ENCODE measurements at places on chromosomes 16 and 17.

GRCh38 chr16:74936902-74937560 lies 47.9 kb downstream of the WDR59 start:
- peak; percentile 49 for DNase-seq

DNA sequence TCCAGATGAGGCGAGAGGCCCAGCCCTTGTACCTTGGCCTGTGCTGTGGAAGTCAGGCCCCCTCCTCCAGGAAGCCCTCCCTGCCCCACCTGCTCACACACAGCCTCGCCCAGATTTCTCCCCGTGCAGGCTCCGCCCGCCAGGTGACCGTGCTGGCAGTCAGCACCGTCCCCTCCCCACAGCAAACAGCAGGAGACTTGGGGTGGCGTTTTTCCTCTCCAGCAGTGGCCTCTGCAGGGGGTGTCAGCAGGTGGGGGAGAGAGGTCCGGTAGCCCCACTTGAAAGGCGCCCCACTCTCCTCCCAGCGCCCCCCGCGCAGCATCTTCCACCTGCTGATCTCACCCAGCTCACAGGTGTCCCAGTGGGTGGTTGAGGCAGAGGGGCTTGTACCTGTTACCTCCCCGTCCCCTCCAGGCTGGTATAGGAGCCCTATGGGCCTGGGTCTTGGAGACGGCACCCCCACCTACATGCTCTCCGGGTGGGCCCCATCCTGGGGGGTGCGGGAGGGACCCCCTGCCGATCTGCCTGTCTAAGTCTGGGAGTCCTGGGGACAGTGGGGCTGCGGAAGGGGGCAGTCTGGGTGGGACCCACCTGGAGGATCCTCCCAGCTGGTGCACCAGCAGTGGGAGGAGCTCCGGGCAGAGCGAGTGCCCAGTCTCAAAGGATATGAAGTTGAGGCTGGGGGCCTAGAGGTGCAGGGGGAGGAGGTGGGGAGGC lies 4.2 kb upstream of the C1QTNF8 start:
- no peak for DNase-seq

GRCh38 chr16:23868136-23868535 lies 32.4 kb downstream of the PRKCB start:
- DNase-seq = no peak

DNA sequence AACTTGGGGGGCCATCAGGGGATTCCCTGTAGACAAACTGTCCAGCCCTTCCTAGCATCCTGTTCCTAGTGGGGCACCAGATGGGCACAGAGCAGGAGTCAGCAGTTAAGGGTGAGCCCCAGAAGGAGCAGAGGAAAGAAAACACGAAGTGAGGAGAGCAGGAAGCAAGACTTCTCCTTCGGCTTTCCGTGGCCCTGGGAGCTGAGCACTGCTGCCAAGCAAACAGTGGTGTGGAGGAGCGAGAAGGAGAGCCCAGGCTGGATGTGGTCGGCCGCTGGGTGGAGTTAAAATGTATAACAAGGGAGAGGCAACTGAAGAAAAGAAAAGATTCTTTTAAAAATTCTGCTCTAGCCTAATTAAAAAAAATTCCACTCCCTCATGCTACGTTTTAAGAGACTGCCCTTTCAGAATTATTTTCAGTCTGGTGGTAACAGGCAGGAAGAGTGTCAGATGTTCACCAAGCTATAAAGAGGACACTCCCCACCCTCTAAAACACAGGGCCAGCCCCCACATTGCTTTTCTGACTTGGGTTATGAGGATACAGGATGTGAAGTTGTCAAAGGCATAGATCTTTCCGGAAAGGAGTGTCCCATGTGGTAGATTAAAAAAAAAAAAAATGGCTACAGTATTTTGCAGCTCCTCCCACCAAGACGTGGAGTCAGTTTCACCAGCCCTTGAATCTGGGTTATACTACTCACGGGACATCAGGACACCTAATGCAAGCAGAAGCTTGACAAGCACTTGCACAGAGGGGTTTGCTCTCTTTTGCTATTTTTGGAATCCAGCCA lies 74.9 kb upstream of the ZFHX3 start:
- peak; percentile 59 for DNase-seq

GRCh38 chr17:40623419-40624210 lies 24.0 kb downstream of the SMARCE1 start:
- DNase-seq = no peak

DNA sequence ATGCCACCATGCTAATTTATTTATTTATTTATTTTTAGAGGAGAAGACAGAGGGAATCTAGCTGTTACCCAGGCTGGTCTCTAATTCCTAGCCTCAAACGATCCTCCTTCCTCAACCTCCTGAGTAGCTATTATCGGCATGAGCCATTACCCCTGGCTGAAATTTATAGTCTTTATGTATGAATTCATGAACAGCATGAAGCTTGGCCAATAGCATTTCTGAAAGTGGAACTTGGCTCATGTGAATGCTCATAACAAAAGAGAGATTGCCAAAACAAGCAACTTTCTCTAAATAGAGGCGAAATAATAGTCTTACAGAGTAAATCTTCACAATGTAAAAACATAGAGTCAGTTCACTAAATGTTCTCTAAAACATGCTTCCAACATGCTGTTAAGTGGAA lies 30.1 kb upstream of the SMURF2 start:
- DNase-seq = no peak

DNA sequence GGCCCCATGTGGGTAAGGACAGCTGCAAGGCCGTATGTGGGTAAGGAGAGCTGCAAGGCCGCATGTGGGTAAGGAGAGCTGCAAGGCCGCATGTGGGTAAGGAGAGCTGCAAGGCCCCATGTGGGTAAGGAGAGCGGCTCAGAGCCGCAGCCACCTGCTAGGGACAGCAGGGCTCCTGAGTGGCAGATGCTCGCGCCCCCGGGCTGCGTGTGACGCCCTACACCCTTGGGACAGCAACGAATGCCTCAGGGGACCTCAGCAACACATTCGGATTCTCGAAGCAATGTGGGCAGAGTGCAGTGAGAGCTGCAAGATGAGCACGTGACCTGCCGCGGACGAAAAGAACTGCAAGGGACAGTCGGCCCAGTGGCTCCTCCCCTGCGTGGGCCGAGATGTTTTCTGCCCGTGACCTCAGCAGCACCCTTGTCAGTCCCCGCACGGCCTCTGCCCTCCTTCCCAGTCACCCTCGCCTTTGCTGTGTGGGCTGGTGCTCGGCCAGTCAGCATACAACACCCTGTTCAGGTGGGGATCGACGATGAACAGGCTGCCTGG lies 9.6 kb upstream of the SLC38A8 start:
- DNase-seq = no peak

- no peak for DNase-seq
Observed at GRCh38 chr16:78180349-78180748, 80.9 kb downstream of the WWOX start.

DNA sequence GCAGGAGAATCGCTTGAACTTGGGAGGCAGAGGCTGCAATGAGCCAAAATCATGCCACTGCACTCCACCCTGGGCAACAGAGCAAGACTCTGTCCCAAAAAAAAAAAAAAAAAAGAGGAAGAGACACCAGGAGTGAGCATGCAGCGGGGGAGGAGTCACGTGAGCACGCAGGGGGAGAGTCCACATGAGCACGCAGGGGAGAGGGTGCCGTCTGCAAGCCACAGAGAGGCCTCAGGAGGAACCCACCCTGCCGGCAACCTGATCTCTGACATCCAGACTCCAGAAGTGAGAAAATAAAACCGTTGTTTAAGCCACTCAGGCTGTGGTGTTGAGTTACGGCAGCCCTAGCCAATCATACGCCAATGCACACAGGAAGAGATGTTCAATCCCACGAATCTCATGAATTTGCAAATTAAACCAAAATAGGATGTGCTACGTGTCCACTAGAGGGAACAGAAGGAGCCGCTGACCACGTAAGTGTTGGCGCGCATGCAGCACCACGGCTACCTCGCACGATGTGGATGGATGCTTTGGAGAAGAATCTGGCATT lies 42.2 kb downstream of the CCDC57 start:
- DNase-seq = no peak

DNA sequence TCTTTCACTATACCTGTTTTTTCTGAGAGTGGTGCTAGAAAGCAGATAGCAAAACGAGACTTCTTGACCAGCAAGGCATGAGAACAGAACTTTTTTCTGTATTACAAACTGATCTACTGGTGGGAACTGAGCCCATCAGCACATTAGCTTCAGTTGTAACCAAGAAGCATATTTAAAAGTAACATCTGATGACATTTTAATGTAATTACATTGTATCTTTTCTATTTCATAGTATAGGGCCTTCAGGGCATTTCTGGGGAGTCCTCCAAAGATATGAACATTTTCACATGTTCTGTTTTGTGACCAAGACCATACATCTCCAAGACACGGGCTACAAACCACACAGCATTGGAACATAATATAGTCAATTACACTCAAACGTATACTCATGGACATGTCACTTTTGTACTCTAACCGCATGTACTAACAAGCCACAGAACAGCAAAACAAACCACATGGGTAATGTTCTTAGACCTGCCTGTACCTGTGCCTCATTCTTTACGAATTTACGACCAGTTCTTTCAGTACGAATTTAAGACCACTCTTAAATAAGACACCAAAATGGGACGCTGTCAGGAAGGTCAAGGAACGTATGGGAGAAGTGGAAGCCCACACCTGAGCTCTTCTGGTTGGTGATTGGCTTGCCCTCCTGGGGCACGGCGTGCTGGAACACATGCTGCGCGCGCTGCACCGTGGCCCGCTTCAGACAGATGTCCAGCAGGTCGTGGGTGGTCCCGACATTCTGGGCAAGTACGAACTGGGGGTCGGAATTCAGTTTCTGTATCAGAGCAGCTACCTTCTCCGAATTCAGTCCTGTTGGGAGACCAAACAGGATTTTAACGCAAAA lies 825 bp downstream of the BLMH start:
- peak; percentile 66 for DNase-seq

- DNase-seq = no peak
Observed at GRCh38 chr17:34437188-34437587, 74.2 kb upstream of the CCL1 start.

- DNase-seq = no peak
Observed at GRCh38 chr17:77649717-77650211, 308.7 kb upstream of the TNRC6C start.

- DNase-seq = no peak
Observed at GRCh38 chr16:9964426-9964825, 217.8 kb downstream of the GRIN2A start.

DNA sequence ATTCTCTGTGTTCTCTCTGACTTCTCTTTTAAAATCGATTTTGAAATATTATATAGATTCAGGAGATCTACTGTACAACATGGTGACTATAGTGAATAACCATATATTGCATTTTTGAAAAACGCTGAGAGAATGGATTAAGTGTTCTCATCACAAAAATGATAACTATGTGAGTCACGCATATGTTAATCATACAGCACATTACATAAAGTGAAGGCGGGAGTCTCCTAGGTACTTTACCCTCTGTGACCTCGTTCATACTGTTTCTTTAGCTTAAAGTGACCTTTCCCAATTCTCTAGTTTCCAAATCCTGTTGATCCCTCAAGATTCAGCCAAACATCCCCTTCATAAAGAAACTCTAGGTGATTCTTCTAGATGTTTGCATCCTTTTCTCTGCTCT lies 3.1 kb upstream of the KRTAP3-2 start:
- DNase-seq = no peak

DNA sequence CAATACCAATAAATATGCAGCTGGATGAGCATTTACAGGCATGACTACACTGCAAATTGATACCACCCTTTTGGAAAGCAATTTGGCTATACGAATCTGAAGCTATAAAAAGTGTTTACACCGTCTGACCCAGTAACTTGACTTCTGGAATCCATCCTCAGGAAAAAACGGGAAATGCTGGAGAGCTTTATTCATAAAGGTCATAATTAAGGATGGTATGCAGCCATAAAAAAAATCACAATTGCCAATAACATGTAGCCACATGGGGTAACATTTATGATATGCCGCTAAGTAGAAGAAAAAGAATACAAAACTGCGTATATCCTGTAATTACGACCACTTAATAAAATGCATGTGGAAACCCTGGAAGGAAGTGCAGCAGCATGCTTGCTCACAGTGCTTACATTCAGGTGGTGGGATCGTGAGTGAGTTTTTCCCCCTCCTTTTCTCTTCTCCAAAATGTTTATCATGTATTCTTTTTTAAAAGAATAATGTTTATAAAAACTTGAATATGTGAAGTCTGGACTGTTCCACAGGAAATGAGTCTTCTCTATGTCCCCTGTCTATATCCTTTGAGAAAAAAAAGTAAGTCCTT lies 34.2 kb downstream of the COPRS start:
- no peak for DNase-seq

DNA sequence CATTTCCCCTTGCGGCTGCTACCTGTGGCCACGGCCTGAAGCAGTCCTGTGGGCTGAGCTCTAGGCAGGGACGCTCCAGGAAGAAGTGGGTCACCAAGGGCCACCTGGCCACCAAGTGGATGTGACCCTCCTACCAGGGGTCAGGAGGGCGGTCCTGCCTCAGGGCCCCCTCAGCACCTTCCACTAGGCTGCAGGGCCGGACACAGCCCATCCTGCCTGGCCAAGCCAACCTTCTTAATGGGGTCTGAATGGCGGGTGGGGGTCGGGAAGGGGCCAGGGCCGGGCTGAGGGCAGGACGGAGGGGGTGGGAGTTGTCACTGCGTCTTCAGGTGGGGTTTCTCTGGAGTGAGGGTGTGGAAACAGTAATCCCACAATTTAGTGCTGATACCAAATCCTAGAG lies 13.2 kb upstream of the MLKL start:
- no peak for DNase-seq

DNA sequence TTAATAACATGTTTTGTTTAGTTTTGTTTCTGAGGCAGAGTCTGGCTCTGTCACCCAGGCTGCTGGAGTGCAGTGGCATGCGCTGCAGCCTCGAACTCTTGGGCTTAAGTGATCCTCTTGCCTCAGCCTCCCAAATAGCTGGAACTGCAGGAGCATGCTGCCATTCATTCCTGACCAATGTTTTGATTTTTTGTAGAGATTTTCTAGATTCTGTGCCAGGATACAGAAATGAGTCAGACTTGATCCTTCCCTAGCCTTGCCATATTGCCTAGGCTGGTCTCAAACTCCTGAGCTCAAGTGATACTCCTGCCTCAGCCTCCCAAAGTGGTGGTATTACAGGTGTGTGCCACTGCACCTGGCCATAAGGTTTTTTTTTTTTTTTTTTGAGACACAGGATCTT lies 17.7 kb downstream of the TAOK1 start:
- DNase-seq = no peak

DNA sequence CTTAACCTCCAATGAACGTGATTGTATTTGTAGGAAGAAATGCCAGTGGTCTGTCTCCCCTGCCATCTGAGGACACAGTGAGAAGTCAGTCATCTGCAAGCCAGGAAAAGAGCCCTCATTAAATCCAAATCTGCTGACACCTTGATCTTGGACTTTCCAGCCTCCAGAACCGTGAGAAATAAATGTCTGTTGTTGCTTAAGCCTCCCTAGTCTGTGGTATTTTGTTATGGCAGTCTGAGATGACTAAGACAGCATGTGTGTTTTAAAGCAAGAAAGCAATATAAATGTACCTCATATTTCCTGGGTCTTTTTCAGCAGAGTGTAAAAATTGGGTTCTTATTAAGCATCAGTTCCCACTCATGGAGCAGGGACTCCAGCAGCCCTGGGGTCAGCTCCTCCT lies 177.9 kb upstream of the NLRP1 start:
- no peak for DNase-seq

DNA sequence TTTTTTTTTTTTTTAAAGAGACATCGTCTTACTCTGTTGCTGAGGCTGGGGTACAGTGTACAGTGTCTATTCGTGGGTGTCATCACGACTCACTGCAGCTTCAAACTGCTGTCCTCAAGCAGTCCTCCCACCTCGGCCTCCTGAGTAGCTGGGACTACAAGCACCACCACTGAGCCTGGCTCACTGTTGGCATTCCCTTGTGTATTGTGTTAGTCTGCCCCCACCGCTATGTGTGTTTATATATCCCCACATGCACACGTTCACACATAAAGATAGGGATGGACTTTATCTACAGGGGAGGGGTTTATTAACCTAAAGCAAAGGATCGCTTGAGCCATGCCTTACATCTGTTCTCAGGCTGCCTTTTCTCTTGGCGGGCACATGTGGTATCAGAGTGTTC lies 63.8 kb downstream of the SEC14L1 start:
- no peak for DNase-seq
